Bladder microvascular endothelial cell (primary cell): ENCODE measurements at places on chromosomes 1 and 21. TPM values are rescaled to one million over a fixed set of nuclear protein-coding genes. Genes with fewer than 3 reads are reported as not detected.

The PYHIN1 gene
- not detected in 2 replicates for total RNA-seq

The ANXA9 gene
- total RNA-seq = not detected in 2 replicates

The NUDT4B gene
- total RNA-seq = 17.8 and 36.6 TPM in 2 replicates

The KRTAP11-1 gene
- not detected in 2 replicates for total RNA-seq

The DNASE2B gene
- under 0.01 TPM in 1 of 2 replicates, not detected in the other for total RNA-seq
